NCI-H2171 treated with DMSO at 0.1 percent for 48 hours (cell line): ENCODE measurements at places on chromosomes 2 and 18.

GRCh38 chr2:71426721-71427120 is 26.6 kb upstream of the DYSF start:
- DNase-seq = no peak

DNA sequence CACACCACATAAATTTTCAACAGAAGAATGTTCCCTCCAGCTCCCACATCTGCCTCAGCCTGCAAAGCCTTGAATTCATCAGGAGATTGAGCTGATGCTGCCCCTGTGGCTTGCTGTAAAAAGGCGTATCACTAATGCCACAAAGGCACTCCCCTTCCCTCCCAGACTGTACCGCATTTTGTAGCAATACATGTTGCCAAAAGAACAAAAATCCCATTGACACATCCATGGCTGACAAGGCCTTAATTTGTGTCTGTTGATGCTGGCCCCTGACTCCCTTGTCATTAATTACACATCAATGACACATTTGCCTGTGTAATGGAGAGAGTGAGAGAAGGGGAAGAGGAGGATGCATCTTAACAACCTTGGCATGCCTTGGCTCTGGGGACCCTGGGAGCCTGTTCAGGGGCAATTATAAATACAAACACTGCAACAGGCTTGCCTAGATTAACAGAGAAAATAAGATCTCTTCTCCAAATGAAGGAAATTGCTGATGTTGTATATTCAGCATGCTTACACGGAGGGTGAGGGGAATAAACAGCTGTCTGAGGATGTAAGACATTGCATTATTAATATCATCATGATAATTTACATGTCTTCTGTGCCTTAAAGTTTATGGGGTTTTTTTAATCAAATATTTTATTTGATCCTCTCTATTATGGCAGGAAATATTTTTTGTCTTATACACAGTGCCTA is 264.0 kb downstream of the SUCLG1 start:
- DNase-seq = no peak

DNA sequence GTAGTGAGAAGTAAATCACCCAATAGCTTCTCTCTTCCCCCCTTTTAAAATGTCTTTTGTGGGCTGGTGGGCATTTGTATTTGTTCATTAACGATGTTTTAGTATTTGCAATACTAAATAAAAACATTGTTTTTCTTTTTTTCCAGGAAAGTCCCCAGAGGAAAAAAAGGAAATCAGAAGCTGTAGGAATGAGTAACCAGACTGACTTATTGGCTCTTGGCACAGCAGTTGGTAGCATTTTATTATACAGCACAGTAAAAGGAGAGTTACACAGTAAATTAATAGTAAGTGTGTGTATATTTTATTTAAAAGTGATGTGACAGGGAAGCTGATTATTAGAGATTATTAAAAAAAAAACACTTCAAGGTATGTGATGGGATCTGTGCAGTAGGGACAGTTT is 7.4 kb downstream of the WDR43 start:
- no peak for DNase-seq

GRCh38 chr2:100940766-100941645 is 61.1 kb upstream of the RPL31 start:
- no peak for DNase-seq

DNA sequence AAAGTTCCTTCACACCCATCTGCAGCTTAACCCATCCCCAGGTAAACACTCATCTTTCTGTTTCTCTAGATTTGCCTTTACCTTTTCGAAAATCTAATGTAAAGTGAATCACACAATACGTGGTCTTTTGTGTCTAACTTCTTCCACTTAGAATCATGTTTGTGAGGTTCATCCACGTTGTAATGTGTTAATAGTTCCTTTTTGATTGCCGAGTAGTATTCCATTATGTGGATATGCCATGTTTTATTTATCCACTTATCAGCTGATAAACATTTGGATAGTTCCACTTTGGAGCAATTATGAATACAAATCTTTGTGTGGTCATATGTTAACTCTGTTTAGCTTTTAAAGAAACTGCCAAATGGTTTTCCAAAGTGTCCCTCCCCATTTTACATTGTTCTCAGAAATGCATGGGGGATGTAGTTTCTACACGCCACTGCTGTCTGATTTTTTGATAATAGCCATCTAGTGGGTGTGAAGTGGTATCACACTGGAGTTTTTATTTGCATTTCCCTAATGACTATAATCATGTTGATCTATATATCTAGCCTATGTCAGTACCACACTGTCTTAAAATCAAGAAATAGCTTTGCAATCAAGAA is 22.3 kb downstream of the PECR start:
- DNase-seq = no peak

DNA sequence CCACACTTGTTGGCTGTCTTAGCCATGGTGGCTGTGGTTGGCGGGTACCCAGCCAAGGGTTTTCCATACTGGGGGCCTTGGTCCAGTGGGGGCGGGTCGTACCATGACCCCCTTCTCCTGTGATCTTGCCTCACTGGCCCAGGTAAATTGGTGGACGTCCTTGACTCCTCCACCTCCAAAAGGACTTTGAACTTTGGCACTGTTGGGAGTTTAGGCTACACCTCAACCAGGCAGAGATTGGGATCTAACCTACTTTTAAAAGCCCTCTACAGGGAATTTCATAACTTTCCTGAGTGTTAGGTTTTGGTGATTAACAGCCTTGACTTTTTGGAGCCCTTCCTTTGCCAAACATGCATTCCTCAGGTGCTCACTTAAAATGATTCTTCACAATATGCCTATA is 106.7 kb downstream of the NEDD4L start:
- DNase-seq = no peak

- no peak for DNase-seq
Observed at GRCh38 chr2:109330056-109330455, 201.1 kb downstream of the SH3RF3 start.
